ENCODE measurements at places on chromosomes 7 and 10. TPM values are rescaled to one million over a fixed set of nuclear protein-coding genes. Genes with fewer than 3 reads are reported as not detected.

AHCYL2 gene
- 6.6 TPM for total RNA-seq

WDR11 gene
- total RNA-seq, result 55.9 TPM

TMEM176A gene
- not detected for total RNA-seq

FFAR4 gene
- not detected for total RNA-seq

ARMS2 gene
- not detected for total RNA-seq

GJD4 gene
- total RNA-seq, result not detected

TMEM196 gene
- not detected for total RNA-seq

SRGN gene
- 49.1 TPM for total RNA-seq

UNC5B gene
- 13.9 TPM for total RNA-seq

GBX1 gene
- not detected for total RNA-seq

NAT16 gene
- not detected for total RNA-seq

HOXA6 gene
- total RNA-seq, result 8.8 TPM

NKX2-3 gene
- total RNA-seq, result not detected
